Naive thymus-derived CD4-positive, alpha-beta T cell (primary cell): ENCODE measurements at places on chromosomes 1 and 21. TPM values are rescaled to one million over a fixed set of nuclear protein-coding genes. Genes with fewer than 3 reads are reported as not detected.

The KIF14 gene
- polyA plus RNA-seq: not detected

The LCE1B gene
- polyA plus RNA-seq: not detected

The SLFNL1 gene
- polyA plus RNA-seq: 0.25 TPM

The PADI2 gene
- polyA plus RNA-seq: not detected

The SH3BGR gene
- polyA plus RNA-seq: 1.7 TPM

DNA sequence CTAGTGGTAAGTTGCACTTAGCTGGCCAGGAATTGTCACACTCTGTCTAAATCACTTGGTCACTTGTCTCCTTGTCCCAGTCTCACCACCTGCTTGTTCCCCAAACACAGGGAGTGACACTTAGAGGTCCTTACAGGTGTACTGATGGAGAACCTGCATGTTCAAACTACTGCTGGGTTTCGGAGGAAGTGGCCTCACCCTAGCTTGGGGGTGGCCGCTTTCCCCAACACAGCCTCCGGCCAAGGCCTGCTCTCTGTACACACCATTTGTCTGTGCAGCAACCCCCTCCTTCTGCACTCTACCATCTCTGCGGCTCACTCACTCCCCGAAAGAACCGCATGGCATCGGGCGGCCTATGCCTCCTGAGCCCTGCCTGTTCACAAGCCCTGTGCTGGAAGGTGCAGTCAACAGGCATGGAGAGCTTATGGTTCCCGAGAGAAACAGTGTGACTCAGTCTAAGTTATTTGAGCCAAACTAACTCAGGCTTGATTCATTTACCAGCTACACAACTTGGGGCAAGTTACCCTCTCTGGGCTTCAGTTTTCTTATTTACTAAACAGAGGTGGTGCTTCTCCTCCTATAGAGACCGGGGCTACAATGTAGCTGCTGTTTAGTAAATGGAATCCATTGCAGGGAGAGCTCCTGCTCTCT lies 10.5 kb upstream of the SPRR4 start:
- no peak overlapping the region for H3K27ac ChIP-seq
- no peaks in the 10 kb centered on the region for H3K36me3 ChIP-seq
- no peak overlapping the region for H3K4me3 ChIP-seq
- no peaks in the 10 kb centered on the region for H3K27me3 ChIP-seq
- DNase-seq: no peak

DNA sequence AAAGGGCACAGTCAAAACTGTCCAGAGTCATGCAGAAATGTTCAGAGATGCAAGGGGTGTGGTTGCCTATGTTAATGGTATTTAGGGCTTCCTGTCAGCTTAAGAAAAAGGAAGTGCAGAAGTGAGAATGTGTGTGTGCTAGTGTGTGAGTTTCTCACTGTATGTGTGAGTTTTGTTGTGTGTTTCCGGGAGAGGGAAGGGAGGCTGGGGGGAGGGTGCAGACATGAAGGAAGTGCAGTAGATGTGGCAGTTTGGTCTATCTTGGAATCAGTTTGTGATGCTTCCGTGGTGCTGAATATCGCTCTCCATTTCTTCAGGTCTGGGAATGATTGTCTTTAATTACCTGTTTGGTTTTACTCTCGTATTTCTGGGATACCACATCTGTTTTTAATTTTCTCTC lies 16.5 kb upstream of the ATP6V1G3 start:
- H3K27me3 ChIP-seq: no peaks in the 10 kb centered on the region
- peaks cover 71% of the 10 kb centered on the region for H3K4me1 ChIP-seq
- H3K4me3 ChIP-seq: peak overlapping the region; percentile 21
- H3K36me3 ChIP-seq: no peaks in the 10 kb centered on the region

- peaks cover 10% of the 10 kb centered on the region for H3K36me3 ChIP-seq
- H3K4me1 ChIP-seq: no peaks in the 10 kb centered on the region
- H3K4me3 ChIP-seq: no peak overlapping the region
Measured at GRCh38 chr1:161805399-161806197, 39.5 kb downstream of the ATF6 start.

- no peak for DNase-seq
- no peaks in the 10 kb centered on the region for H3K36me3 ChIP-seq
- no peak overlapping the region for H3K4me3 ChIP-seq
Measured at GRCh38 chr1:56540467-56540866, 38.9 kb downstream of the PLPP3 start.

GRCh38 chr1:205304046-205304694 lies 17.4 kb downstream of the NUAK2 start:
- H3K27me3 ChIP-seq: no peaks in the 10 kb centered on the region
- peaks cover 38% of the 10 kb centered on the region for H3K36me3 ChIP-seq

GRCh38 chr1:45968941-45969666 lies 163.3 kb downstream of the PIK3R3 start:
- H3K4me1 ChIP-seq: no peaks in the 10 kb centered on the region
- no peaks in the 10 kb centered on the region for H3K36me3 ChIP-seq
- DNase-seq: no peak
- H3K4me3 ChIP-seq: no peak overlapping the region
- H3K27ac ChIP-seq: no peak overlapping the region

DNA sequence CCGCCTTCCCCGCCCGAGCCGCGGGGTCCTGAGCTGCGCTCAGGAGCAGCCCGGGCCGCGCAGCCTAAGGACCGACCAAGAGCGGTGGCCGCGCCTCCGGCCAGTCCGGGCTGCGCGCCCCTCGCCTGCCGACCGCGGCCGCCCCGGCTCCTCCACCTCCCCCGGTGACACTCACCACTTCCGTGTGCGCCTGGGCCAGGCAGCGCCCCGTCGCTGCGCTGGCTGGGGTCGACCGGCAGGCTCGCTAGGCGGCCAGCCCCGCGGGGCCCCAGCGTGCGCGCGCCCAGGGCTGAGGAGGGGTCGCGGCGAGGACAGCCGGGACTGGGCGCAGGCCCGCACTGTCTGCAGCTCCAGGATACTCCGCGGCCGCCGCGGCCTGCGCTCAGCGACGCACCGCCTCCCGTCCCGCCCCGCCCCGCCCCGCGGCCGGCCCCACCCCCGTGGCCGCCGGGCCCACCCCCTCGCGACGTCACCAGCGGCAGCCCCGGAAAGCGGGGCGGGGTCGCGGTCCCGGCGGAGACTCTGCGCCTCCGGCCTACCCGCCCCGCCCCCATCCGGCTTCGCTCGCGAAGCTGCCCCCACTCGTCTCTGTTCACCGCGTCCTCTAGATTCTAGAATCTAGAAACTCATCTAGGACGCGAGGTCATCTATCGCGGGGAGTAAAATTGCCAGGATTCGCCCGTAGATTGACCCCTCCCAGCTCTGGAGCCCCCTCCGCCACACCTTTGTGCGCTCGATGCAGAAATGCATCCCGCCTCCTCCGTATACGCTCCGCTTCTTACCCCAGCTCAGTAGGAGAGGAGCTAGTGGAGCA lies at the start of gene JAK1:
TSS of gene JAK1 (minus strand) at position 392 of the 814 bp plus-strand sequence. CDS start 80,285 bp downstream, outside the sequence.
- H3K4me3 ChIP-seq: peak within 1 kb of the TSS; percentile 93
- peak within 1 kb of the TSS; percentile 97 for H3K27ac ChIP-seq
- H3K36me3 ChIP-seq: no peaks in the 10 kb centered on the region

DNA sequence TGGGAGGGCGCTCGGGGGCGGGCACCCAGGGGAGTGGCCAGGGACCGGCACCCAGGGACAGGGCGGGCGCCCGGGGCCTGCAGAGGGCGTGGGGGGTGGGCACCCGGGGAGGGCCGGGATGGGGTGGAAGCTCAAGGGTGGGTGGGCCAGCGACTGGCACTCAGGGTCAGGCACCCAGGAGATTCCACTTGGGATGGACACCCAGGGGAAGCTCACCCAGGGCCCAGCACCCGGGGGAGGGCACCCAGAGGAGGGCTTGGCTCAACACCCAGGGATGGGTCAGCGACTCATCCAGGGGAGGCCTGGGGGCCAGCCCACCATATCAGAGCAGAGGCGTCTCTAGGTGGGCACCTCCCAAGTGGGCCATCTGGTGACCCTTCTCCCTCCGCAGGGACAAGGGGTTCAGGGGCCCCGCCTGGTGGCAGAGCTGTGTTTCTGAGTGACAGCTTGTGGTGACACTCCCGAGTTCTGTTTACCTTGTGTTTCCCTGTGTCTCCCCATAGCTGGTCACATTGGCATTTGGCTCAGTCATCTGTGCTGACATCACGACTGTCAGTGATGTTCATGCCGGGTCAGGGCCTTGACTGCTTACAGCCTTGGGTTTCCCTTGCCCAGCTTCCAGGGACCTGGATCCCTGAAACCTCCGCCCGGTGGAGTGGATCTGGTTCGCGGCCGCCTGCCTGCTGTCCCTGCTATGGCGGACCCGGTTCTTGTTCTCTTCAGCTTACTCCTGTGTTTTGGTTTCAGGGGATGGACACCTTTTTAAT lies 749 bp downstream of the IBA57 start:
- H3K27ac ChIP-seq: peak overlapping the region; percentile 97
- peak overlapping the region; percentile 79 for H3K4me3 ChIP-seq
- DNase-seq: peak; percentile 77
- H3K27me3 ChIP-seq: no peaks in the 10 kb centered on the region

DNA sequence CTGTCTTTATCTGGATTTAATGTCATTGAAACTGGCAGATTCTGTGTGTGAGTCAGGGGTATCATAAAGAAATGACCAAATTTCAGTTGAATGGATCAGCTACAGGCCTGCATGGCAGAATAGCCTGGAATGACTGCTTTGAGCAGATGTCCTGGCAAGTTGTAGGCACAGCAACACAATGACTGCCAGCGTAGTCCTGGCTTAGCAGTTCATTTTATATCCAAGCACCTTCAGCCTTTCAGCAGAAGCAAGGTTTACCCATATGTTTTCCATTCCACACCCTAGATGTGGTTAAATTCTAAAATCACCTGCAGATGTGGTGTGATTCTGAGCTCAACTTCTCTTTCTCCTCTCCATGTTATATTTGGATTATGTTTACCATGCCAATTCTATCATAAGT lies 22.3 kb upstream of the PTGFR start:
- H3K4me3 ChIP-seq: no peak overlapping the region
- H3K36me3 ChIP-seq: no peaks in the 10 kb centered on the region
- no peaks in the 10 kb centered on the region for H3K27me3 ChIP-seq
- no peak for DNase-seq

GRCh38 chr1:225914947-225915346 lies 9.1 kb downstream of the PYCR2 start:
- H3K4me1 ChIP-seq: peaks cover 28% of the 10 kb centered on the region
- DNase-seq: no peak
- peaks cover 10% of the 10 kb centered on the region for H3K36me3 ChIP-seq
- no peak overlapping the region for H3K27ac ChIP-seq
